ENCODE measurements at places on chromosomes 11 and 22.

- no peak for DNase-seq
Observed at GRCh38 chr11:112784323-112785073, 176.7 kb upstream of the NCAM1 start.

GRCh38 chr11:76074148-76075095 lies 131.9 kb downstream of the WNT11 start:
- DNase-seq: no peak

GRCh38 chr11:21622995-21623394 lies 569.9 kb upstream of the ANO5 start:
- no peak for DNase-seq

- DNase-seq: no peak
Observed at GRCh38 chr11:81942646-81943045, 791.0 kb downstream of the FAM181B start.

GRCh38 chr11:122797651-122798050 lies 40.6 kb upstream of the CRTAM start:
- no peak for DNase-seq

DNA sequence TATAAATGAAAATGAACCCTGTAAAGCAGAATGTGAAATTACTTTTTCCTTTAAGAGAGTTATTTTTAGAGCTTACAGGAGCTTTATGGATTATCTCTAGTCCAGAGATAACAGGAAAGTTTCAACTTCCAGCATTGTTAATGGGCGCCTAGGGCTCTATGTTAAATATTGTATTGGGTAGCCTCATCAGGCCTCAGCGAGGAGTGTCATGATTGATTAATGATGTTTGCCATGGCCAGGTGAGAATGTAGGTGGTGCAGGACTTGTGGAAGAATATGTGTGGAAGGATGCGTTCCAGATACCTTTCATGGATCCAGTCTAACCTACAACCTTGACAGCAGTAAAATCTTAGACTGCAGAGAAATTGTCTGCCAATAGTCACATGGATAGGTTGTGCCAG lies 50.6 kb downstream of the ME3 start:
- no peak for DNase-seq

DNA sequence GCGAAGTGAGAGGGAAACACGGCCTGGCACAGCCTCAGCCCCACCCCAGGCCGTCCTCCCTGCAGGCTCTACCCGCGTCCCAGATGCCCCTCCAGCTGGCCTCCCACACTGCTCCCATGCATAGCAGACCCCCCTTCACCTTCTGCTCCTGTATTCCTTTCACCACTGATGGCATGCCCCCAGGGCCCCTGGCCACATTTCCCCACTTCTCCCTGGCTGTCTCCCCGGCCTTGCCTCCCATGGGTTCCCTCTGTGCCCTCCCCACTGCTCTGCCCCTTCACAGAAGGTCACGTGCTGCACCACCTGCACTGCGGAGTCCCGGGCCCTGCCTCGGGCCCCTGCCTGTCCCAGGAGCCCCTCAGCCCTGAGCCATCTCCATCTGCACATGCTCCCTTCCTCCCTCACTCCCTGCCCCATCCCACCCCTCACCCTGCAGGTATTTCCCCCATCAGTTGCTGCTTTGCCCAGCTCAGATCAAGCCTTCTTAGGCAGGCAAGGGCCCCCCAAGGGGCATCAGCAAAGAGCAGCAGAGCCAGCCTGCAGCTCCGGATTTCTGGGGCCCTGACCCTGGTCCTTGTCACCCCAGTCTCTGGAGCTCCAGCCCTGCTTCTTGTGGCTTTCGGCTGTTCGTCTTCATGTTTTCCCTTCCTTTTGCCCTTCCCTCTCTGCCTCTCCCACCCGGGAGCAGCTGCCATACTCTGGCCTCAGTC lies 46.4 kb downstream of the GAB4 start:
- no peak for DNase-seq

DNA sequence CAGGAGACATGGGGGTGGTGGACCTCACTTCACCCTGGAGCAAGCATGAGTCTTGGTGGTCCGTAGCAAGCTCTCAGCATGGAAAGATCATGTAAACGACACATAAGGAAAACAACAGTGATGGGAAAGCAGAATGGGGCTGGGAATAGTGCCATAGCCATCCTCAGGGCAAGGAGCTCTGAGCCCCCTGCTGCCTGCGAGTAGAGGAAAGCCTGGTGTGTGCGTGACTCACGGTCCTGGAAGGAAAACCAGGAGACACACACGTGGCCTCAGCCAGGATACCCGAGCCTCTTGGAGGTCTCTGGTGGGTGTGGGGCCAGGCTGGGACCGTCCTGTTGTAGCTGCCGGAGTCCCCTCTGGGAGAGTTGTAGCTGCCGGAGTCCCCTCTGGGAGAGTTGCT lies 12.4 kb downstream of the SHANK3 start:
- no peak for DNase-seq

GRCh38 chr11:33125611-33126010 lies 35.7 kb downstream of the CSTF3 start:
- no peak for DNase-seq

DNA sequence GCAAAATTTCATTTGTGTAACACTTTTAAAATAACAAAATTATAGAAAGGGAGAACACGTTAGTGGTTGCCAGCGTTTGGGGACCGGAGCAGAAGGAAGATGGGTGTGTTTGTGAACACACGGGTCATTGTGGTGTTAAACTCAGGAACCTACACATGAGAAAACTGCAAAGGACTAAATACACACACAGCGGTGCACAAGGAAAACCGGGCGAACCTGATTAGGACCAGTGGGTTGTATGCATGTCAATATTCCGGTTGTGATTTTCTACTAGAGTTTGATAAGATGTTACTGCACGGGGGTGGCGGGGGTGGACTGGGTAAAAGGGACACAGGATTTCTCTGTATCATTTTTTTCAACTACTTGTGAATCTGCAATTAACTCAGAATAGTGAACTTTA lies 351.2 kb downstream of the OPCML start:
- no peak for DNase-seq

DNA sequence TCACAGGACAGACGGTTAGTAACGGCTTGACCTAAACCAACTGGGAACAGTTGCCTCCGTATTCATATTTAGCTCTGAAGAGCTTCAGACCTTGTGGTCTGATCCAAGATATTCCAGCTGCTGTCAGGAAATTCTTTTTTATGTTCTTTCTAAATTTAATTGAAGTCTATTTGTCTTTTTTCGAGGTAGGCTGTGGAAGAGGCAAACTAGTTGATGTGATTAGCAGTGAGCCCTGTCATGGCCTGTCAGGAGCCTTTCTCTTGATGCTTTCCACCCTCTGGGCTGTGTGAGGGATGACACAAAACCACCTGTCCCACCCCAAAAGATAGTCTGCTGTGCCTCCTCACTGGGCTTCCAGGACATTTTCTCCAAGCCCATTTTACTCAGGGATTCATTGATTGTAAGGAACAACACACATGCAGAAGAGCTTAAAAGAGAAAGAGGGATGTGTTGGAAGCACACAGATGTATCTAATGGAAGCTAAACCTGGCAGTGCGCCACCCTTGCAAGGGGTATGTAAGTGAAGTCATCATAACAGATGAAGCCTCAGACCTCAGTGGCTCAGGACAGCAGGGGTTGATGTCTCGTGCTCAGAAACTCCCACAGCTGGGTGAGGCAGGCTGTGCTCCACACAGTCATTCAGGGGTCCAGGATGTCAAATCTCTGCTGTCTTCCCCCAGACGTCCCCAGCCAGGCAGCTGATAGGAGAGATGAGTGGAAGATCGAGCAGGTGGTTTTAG lies 170.0 kb downstream of the NCAM1 start:
- DNase-seq: no peak

- DNase-seq: no peak
Observed at GRCh38 chr11:3838504-3838903, 2.3 kb downstream of the RHOG start.

GRCh38 chr11:111910676-111911562 lies 651 bp downstream of the CRYAB start:
- no peak for DNase-seq

- DNase-seq: no peak
Observed at GRCh38 chr22:39719559-39720450, 149.3 kb downstream of the CACNA1I start.

DNA sequence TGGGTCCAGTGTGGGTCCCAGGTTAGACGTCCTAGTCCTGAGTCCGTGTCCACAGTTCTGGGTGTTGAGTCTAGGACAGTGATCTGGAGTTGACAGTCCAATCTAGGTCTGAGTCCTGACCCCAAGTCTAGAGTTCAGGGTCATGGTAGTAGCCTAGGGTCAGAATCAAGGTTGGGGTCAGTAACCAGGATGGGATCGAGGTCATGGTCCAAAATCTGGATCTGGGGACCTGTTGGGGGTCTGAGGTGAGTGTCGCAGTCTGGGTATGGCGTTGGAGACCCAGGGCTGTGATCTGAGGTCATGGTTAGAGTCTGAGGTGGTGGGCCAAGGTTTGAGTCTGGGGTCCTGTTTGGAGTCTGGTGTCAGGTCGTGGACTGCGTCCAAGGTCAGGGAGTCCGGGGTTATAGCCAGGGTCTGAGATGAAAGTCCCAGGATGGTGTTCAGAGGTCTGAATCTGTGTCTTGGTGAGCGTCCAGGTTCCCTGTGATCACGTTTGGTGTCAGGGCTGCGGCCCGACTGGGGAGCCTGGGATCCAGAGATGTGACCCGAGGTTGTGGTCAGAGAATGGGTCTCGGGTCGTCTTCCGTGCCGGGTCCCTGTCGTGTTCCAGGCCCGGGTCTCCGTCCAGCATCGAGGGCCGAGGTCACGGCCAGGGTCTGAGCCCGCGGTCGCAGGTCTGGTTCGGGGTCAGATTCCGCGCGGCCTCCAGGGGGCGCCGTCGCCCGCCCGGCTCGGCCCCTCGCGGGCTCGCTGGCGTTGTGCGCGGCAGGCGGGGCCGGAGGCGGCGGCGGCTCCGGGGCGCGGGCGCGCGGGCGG lies 432 bp upstream of the GRK2 start:
- peak; percentile 80 for DNase-seq

GRCh38 chr22:37797874-37798500 lies 9.7 kb upstream of the GCAT start:
- no peak for DNase-seq

DNA sequence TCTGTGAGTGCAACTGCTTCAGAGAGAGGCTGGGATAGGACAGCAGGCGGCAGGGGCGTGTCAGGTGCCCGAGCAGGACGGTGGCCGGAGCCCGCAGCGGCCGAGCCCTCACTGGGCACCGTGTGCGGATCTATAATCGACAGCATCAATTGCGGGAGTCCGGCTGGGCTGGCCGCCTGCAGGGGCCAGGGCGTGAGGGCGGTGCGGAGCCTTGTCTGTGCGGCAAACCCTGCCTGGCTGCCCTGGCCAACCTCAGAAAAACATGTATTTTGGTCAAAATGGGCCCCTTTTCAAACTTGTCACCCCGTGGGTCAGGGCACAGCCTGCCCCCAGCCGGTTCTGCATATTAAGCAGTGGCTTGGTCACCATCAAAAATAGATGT lies 91.3 kb upstream of the KCNQ1OT1 start:
- DNase-seq: peak; percentile 2

DNA sequence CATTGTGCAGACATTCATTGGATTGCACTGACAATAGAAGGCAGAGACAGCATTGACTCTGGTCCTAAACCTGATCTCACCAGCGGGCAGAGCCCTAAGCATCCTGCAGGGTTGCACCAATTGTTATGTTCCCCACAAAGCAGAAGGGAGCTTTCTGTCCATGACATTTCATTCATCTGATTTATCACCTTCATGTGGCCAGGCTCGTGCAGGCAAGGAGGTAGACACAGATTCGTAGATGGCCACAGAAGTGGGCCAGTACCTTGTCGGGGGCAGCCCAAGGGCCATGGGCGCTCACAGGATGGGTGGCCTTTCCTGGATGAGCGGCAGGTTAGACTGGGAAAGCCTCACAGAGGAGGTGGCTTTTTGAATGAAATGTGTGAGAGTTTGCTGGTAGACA lies 2.9 kb downstream of the TSKU start:
- DNase-seq: no peak
